Stimulated activated CD8-positive, alpha-beta memory T cell treated with anti-CD3 and anti-CD28 coated beads, Interleukin-15, amount 100 ng/mL, for 48 hours (primary cell): ENCODE measurements at places on chromosomes 1 and 21.
A peak's percentile ranks its signal among the peaks of the same experiment; 100 is the strongest.

GRCh38 chr1:214542275-214543199 lies 8.9 kb downstream of the PTPN14 start:
- DNase-seq, result no peak

DNA sequence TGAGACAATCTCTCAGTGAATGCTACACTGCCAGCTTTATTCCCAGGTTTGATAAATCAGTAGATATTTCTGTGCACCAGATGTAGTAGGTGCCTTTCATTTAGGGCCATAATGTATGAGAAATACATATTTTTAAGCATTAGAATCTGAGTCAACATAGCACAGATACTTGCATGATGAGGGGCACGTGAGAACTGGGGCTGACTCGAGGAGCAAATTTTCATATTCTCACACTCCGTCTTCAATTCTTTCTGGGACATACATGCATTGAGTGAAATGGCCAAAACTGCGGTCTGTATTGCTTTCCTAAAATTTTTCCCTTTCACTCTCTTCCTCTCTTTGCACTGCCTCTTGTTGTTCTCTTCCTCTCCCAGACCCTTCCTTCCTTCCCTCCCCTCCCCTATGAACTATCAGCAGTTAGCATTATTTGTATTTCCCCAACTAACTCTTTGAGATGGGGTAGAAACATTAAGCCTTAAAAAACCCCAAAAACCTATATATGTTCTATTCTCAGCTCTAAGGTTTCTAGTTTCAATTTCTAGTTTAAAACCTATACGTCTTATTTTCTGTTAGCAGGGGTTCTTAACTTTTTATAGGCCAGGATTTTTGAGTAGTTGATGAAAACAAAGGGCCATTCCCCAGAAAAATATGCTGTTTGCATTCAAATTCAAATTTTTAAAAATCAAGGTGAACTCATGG lies 289.1 kb downstream of the PTBP2 start:
- no peak for DNase-seq

GRCh38 chr1:52404975-52405338 lies 555 bp downstream of the PRPF38A start:
- no peak for DNase-seq

DNA sequence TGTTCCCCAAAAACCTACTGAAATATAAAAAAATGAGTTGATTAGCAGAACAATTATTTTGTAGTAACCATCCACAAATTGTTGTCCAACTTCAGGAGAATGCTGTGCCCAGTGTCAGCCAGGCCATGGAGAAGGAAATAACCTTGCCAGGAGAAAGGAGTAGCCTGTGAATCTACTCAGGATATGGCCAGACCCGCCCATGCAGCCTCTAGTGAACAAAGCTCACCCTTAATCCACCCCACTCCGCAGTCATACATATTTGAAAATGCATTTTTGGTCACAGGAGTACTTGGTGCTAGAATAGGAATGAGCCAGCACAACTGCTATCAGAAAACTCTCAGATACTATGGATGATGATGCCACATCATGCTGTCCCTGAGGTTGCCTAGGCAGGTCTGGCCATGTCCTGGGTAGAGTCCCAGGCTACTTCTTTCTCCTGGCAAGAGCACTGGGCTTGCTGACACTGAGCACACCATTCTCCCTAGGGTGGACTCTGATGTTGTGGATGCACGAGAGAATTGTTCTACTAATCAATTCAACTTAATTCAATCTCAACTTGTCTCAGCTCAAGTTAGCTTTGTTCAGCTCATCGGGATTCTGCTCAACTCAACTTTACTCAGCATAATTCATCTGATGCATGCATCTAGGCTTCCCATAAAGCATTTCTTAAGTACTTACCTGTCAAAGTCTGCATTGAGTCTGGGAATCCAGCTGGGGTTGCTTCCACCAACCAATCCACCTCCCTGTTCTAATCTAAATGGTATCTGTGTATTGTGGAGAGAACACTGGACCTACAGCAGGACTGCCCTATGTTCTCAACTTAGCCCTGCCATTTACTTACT lies 18.2 kb downstream of the STYXL2 start:
- DNase-seq, result no peak

GRCh38 chr1:79648126-79648525 lies 641.6 kb upstream of the ADGRL4 start:
- DNase-seq, result no peak

DNA sequence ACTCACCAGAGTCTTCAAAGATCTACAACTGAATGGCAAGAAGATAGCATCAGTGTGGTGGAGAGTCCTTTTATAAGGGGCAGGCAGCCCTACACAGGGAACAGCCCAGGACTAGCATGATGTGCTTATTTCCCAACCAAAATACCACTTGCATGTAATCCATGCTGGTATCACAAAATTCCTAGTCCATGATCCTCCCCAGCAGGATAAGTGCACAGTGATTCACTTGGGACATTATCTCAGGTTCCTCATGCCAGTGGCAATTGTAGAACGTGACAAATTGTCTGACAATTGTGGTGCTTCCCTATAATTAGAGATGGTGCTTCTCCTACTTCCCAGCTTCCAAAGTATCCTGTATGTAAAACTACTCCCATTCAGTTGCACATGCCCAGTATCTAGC lies at the start of gene SPRR2G:
Gene SPRR2G (minus strand): TSS at position 45 of the 400 bp plus-strand sequence. CDS start 780 bp downstream, outside the sequence.
- DNase-seq, result no peak

GRCh38 chr1:115606305-115606704 lies 35.5 kb upstream of the VANGL1 start:
- DNase-seq, result no peak

- DNase-seq, result no peak
Observed at GRCh38 chr21:25733859-25734653, 648 bp downstream of the ATP5PF start.

GRCh38 chr21:38766987-38767722 lies 38.6 kb upstream of the ETS2 start:
- peak; percentile 45 for DNase-seq

DNA sequence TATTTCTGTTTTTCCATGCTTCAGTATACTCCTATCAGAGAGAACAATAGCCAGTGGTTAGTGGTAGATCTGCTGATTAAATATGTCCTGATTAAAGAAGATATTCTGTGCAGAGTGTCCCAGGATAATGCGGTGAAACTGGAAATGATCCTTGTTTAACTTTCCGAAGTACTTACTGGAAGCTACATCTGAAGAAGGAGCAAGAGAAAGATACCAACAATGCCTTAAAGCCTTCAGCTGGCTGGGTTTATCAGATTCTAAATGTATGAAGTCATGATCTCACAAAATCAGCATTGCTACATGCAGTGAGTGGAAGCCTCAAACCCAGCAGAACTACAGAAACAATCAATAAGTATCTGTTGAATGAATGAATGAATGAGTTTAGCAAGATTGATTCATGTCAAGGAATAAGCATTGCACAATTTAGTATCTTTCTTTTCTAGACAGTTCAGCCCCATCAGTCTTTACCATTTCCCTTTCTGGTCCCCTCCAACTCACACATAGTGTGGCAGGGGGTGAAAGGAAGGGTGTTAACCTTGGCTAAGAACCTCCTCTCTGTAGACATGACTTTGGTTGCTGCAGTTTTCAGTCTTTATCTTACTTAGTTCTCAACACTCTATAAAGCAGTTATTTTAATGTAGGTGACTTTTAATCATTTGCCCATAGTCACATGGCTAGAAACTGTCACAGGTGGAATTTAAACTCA lies 24.7 kb upstream of the DNASE2B start:
- no peak for DNase-seq

GRCh38 chr1:25550155-25550506 lies 6.7 kb downstream of the LDLRAP1 start:
- no peak for DNase-seq

DNA sequence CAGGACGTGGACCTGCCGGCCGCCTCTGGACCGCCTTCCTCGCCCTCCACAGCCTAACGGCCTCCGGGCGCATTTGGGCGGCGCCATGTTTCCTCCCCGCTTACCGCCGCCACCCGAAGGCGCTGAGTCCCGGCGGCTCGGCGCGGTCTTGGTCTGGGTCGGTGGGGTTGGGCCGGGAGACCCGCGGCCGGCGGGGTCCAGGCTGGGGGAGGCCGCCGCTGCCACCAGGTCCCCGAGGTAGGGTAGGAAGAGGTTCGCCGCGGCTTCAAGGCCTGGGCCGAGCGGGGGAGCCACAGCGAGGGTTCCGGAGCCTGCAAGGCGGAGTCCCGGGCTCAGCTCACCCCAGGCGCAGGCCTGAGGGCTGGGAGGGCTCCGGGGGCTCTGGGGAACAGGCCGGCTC lies 5.5 kb downstream of the OR2C3 start:
- DNase-seq, result no peak

GRCh38 chr1:29436181-29436785 lies 200.0 kb downstream of the PTPRU start:
- no peak for DNase-seq

DNA sequence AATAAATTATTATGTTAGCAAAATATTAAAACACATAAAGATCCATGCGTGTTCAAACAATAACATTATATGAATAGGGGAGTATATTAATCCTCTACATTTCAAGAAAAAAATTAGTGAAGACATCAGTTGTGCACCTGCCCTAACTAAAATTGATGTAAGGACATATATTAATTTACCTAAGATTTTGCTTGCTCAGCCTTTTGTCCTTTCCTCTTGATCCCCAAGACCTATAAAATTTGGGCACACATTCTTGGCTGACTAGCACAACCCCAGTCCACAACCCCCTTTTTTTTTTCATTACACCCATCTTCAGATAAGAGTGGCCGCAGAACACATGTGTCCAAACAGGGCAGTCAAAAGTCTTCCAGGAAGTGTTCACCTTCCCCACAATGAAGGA lies 6.6 kb downstream of the KRTAP21-2 start:
- DNase-seq, result no peak

DNA sequence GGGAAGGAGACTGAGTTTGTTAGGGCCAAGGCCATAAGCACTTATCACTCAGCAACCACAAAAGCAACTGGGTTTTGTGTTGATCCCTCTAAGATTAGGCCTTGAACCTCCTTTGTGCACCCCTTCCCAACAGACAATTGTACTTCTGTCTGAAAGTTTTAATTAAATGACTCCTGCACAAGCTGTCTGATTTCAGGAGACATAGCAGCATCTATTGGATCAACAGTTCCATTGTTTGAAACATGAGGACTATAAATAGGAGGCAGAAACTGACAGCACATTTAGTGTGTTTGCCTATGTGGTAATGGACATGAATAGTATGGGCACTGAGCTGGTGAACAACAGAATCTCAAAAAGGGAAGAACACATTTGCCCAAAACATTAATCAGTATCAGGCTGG lies 167.3 kb upstream of the KCNJ6 start:
- no peak for DNase-seq

- DNase-seq, result no peak
Observed at GRCh38 chr1:227390525-227390924, 72.2 kb upstream of the CDC42BPA start.

- no peak for DNase-seq
Observed at GRCh38 chr1:185825556-185825955, 91.4 kb downstream of the HMCN1 start.

GRCh38 chr1:5648410-5649165 lies 343.6 kb downstream of the NPHP4 start:
- no peak for DNase-seq

- no peak for DNase-seq
Observed at GRCh38 chr1:203539831-203540546, 46.0 kb downstream of the OPTC start.

GRCh38 chr21:31293986-31294385 lies 50.1 kb downstream of the TIAM1 start:
- DNase-seq, result peak; percentile 64

DNA sequence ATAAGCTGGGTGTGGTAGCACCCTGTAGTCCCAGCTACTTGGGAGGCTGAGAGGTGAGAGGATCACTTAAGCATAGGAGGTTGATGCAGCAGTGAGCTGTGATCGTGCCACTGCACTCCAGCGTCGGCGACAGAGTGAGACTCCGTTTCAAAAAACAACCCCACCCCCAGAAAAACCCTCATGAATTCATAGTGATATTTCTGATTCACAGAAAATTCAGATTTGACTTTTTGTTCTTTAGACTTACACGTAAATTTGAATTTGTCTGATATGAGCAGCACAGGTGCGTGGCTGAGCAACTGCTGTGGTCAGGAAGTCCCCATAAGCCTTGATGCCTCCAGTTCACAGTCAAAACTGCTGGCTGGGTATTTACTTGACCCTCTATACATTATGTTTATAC lies 10.0 kb upstream of the MORC3 start:
- DNase-seq, result no peak

DNA sequence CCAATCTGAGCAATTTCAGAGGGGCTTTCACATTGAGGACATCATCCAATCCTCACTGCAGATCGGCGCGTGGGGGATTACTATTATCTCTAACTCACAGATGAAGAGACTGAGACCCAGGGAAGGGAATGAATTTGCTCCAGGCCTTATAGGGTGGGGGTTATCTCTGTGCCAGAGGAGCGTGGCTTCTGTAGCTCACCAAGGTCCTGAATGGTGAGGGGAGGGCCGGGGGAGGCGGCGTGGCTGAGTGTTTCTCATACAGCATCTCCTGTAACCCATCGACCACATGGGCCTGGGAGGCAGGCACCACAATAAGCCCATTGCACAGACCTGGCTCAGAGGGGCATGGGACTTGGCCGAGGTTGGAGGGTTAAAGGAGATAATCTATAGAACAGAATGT lies 143.0 kb upstream of the KLHDC7A start:
- no peak for DNase-seq

- no peak for DNase-seq
Observed at GRCh38 chr1:168513656-168514404, 30.0 kb downstream of the XCL2 start.

GRCh38 chr1:100710906-100711682 lies 8.4 kb upstream of the VCAM1 start:
- DNase-seq, result no peak

GRCh38 chr1:221011145-221011544 lies 131.9 kb downstream of the HLX start:
- no peak for DNase-seq

DNA sequence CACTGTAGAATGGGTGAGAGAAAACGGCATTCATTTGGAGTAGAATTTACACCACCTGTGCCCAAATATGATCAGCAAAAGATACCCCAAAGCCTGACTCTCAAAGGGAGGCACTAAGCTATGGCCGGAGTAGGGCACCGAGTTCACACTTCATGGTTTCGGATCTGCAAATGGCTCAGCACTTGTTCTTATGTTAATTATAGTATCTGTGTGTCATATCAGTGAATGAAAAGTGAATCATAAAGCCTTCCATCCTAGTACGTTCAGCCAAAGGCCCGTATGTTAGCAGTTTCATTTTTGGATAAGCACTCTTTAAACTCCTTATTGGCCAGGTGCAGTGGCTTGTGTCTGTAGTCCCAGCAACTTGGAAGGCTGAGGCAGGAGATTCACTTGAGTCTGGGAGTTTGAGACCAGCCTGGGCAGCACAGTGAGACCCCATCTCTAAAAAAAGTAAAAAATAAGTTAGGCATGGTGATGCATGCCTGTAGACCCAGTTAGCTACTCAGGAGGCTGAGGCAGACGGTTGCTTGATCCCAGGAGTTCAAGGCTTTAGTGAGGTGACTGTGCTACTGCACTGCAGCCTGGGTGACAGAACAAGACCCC lies 4.9 kb upstream of the CORT start:
- no peak for DNase-seq
